ENCODE measurements at places on chromosomes 6 and 20. TPM values are rescaled to one million over a fixed set of nuclear protein-coding genes. Genes with fewer than 3 reads are reported as not detected.

- DNase-seq = no peak
These were observed 245.3 kb upstream of the UFL1 start for GRCh38 chr6:96276305-96276704.

- no peak for DNase-seq
These were observed 12.8 kb upstream of the DNAAF9 start for GRCh38 chr20:3420211-3420707.

Gene DYNLT2
- 9.6 TPM for polyA plus RNA-seq

Gene VGLL2
- not detected for polyA plus RNA-seq

GRCh38 chr6:39961178-39961577 is 26.9 kb upstream of the MOCS1 start:
- DNase-seq = no peak

- DNase-seq = peak; percentile 29
These were observed 642.1 kb downstream of the EPHA7 start for GRCh38 chr6:92777146-92777740.

Measured in renal cortex interstitium (tissue), 15 donors.